ENCODE measurements at places on chromosomes 13 and 19. TPM values are rescaled to one million over a fixed set of nuclear protein-coding genes. Genes with fewer than 3 reads are reported as not detected.
A peak's percentile ranks its signal among the peaks of the same experiment; 100 is the strongest.

- no peak overlapping the region for H3K27ac ChIP-seq
- H3K36me3 ChIP-seq = no peaks in the 10 kb centered on the region
- no peaks in the 10 kb centered on the region for H3K4me1 ChIP-seq
- peaks cover 28% of the 10 kb centered on the region for H3K27me3 ChIP-seq
Measured at GRCh38 chr13:36769545-36769944, 49.5 kb upstream of the RFXAP start.

DNA sequence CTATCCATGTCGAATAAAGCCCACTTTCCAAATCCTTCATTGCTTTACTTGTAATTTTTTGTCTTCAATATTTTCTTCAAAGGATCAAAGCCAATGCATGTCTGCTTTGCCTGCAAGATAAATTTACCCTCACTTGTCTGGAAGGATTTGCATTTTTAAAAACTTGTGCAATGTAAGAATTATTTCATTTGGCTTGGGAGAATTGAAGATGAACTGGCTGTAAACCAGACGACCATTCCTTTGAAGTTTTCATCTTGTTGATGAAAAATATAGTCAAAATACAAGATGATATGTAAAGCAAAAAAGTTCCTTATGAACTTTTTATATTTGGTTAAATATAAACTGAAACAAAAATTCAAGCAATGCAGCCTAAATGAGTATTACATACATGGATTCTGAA, 225.0 kb downstream of the SLITRK1 start:
- no peaks in the 10 kb centered on the region for H3K27me3 ChIP-seq
- H3K4me3 ChIP-seq = no peak overlapping the region
- no peak for DNase-seq
- H3K27ac ChIP-seq = no peak overlapping the region

- DNase-seq = no peak
- H3K27me3 ChIP-seq = peaks cover 11% of the 10 kb centered on the region
- no peaks in the 10 kb centered on the region for H3K4me1 ChIP-seq
- no peaks in the 10 kb centered on the region for H3K36me3 ChIP-seq
- no peak overlapping the region for H3K27ac ChIP-seq
Measured at GRCh38 chr13:98295371-98295770, 118.3 kb upstream of the RNF113B start.

DNA sequence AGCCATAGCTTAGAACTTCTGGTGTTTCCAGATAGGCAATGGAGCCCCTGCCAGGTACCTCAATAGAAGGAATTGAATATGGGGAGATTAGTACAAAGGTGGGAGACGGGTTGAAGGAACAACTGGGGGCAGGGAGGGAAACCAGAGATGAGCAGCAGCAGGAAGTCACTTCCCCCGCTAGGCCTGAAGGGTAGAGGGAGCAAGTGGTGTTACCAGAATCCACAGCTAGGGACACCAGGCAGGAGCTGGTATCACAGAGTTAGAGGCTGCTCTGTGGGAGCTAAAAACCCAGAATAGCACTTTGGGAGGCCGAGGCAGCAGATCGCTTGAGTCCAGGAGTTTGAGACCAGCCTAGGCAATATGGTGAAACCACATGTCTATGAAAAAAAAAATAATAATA, 15.3 kb upstream of the HNRNPUL1 start:
- no peak overlapping the region for H3K27ac ChIP-seq
- H3K27me3 ChIP-seq = no peaks in the 10 kb centered on the region
- H3K4me3 ChIP-seq = no peak overlapping the region
- H3K36me3 ChIP-seq = no peaks in the 10 kb centered on the region

- H3K36me3 ChIP-seq = no peaks in the 10 kb centered on the region
- no peaks in the 10 kb centered on the region for H3K27me3 ChIP-seq
- H3K27ac ChIP-seq = no peak overlapping the region
- DNase-seq = no peak
- no peak overlapping the region for H3K4me3 ChIP-seq
- H3K4me1 ChIP-seq = no peaks in the 10 kb centered on the region
Measured at GRCh38 chr13:111950697-111951096, 116.3 kb upstream of the SOX1 start.

GRCh38 chr13:73535341-73535740, 476.5 kb downstream of the KLF5 start:
- no peaks in the 10 kb centered on the region for H3K4me1 ChIP-seq
- no peaks in the 10 kb centered on the region for H3K36me3 ChIP-seq
- no peak overlapping the region for H3K4me3 ChIP-seq

GRCh38 chr13:66899955-66900354, 330.2 kb downstream of the PCDH9 start:
- no peak overlapping the region for H3K27ac ChIP-seq
- H3K4me3 ChIP-seq = no peak overlapping the region
- H3K4me1 ChIP-seq = no peaks in the 10 kb centered on the region
- H3K27me3 ChIP-seq = no peaks in the 10 kb centered on the region
- H3K36me3 ChIP-seq = no peaks in the 10 kb centered on the region

GRCh38 chr19:29671393-29672160, 6.3 kb downstream of the PLEKHF1 start:
- H3K27ac ChIP-seq = peak overlapping the region; percentile 91
- H3K4me3 ChIP-seq = peak overlapping the region; percentile 85
- no peaks in the 10 kb centered on the region for H3K27me3 ChIP-seq

DNA sequence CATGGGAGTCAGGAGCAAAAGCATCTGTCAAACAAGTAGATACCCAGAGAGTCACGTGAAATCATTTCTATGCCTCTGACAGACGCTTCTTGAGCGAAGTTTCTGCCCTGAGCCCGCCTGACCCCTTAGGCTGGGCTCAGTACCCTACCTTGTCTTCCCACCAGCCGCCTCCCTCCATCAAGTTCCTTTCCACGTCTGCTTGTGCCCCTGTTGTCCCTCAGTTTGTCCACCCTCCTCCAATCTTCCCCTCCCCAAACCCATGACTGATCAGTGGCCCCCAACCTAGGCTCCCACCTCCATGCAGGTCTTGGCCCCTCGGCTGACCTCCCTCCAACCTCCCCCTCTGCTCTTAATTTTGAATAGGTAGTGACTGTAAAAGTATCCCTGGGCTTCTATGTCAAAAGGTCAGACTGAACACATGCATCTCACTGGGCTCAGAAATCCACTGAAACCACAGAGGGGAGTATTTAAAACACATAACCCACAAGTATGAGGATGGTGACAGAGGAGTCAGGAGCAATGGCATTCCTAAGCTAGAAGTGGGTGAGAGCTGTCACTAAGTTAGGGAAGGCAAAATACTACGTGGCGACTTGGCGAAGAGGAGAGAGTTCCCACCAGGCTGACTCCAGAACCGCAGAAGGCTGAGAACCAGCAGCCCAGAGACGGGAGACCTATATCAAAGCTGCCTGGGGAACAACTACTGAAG, 1.7 kb upstream of the ZNF446 start:
- peaks cover 3% of the 10 kb centered on the region for H3K36me3 ChIP-seq
- no peak overlapping the region for H3K27ac ChIP-seq
- H3K27me3 ChIP-seq = no peaks in the 10 kb centered on the region
- no peak for DNase-seq

DNA sequence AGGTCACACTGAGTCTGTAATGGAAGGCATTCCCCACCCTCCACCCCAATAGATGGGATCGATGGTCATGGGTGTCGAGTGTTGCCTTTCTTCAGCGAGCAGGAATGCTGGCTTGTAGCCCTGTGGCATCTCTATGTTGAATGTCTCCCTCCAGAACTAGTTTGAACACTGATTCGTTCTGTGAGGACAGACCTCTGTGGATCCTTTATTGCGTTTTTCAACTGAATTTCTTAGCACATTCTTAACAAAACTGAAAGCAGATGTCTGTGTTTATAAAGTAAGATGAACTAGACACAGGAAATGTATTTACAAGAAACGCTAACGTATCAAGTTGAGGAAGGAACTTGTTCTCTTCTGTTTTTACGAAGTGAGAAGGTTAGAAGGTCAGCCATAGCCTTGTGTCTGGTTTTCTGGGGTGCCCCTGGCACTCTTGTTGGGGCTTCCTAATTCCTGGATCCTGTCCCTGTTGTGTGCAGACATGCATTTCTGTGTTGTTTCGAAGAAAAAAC, 36.8 kb upstream of the TM9SF2 start:
- DNase-seq = no peak
- H3K4me1 ChIP-seq = peaks cover 49% of the 10 kb centered on the region
- peak overlapping the region; percentile 71 for H3K4me3 ChIP-seq
- H3K27ac ChIP-seq = peak overlapping the region; percentile 96
- peaks cover 9% of the 10 kb centered on the region for H3K27me3 ChIP-seq

DNA sequence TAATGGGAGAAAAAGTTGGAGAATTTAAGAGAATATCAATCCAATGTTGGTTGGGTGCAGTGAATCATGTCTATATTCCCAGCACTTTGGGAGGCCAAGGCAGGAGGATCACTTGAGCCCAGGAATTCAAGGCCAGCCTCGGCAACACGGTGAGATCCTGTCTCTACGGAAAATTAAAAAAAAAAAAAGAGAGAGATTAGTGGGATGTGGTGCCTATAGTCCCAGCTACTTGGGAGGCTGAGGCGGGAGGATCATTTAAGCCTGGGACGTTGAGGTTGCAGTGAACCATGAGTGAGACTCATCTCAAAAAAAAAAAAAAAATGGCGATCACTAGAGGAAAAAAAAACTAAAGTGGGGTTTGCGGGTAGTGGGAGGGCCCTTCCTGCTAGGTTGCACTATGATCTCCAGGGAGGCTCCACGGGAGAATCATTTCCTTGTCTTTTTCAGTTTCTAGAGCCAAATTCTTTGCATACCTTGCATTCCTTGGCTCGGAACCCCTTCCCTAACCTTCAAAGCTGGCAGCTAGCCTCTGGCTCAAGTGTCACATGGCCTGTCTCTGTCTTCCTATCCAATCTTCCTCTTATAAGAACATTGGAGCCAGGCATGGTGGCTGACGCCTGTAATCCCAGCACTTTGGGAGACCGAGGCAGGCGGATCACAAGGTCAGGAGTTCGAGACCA, 5.8 kb upstream of the ERCC2 start:
- H3K4me3 ChIP-seq = no peak overlapping the region
- H3K4me1 ChIP-seq = peaks cover 33% of the 10 kb centered on the region
- no peaks in the 10 kb centered on the region for H3K36me3 ChIP-seq
- no peaks in the 10 kb centered on the region for H3K27me3 ChIP-seq

DNA sequence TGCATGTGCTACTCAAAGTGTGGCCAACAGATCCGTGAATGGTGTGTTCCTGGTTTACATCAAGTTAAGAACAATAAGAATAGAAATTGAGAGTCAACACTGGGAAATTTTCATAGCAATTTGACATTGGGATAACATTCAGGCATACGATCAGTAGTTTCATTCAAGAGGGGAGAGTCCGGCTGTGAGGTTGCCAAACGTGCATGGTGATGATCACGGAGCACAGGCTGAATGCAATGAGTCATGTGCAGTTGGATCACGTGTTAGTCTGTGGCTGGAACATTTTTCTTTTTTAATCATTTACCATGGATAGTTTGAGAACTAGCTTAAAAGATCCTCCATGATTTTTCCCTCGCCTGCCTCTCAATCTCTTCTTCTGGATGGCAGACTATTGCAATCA, 2.5 kb upstream of the DCT start:
- DNase-seq = no peak
- H3K4me1 ChIP-seq = peaks cover 11% of the 10 kb centered on the region
- no peaks in the 10 kb centered on the region for H3K36me3 ChIP-seq
- H3K27ac ChIP-seq = no peak overlapping the region

GRCh38 chr19:39996218-39996810, 546 bp upstream of the ZNF546 start:
- H3K36me3 ChIP-seq = peaks cover 20% of the 10 kb centered on the region
- peak overlapping the region; percentile 94 for H3K4me3 ChIP-seq
- H3K4me1 ChIP-seq = peaks cover 38% of the 10 kb centered on the region
- DNase-seq = peak; percentile 64
- H3K27ac ChIP-seq = peak overlapping the region; percentile 91
- no peaks in the 10 kb centered on the region for H3K27me3 ChIP-seq

- H3K36me3 ChIP-seq = peaks cover 33% of the 10 kb centered on the region
- peak overlapping the region; percentile 90 for H3K4me3 ChIP-seq
- no peak for DNase-seq
- peak overlapping the region; percentile 76 for H3K27ac ChIP-seq
- no peaks in the 10 kb centered on the region for H3K27me3 ChIP-seq
Measured at GRCh38 chr19:52786078-52786463, 520 bp downstream of the ZNF600 start.

DNA sequence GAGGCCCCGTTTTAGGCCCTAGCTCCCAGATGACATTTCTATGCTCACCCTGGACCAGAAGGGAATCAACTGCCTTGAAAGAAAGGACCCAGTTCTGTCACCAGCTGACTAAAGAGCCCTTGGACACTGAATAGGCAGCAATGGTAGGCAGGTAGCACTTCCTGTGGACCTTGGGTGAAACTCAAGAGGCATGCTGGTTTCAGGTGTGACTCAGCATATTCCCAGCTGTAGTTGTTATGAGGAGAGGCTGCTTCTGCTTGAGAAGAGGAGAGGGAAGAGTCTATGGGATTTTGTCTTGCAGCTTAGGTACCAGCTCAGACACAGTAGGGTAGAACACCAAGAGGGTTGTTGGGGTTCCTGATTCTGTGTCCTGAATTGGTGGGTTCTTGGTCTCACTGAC, 37.9 kb upstream of the HTR2A start:
- no peaks in the 10 kb centered on the region for H3K4me1 ChIP-seq
- H3K36me3 ChIP-seq = peaks cover 2% of the 10 kb centered on the region
- H3K27me3 ChIP-seq = peaks cover 14% of the 10 kb centered on the region
- H3K27ac ChIP-seq = no peak overlapping the region
- no peak for DNase-seq
- H3K4me3 ChIP-seq = no peak overlapping the region

DNA sequence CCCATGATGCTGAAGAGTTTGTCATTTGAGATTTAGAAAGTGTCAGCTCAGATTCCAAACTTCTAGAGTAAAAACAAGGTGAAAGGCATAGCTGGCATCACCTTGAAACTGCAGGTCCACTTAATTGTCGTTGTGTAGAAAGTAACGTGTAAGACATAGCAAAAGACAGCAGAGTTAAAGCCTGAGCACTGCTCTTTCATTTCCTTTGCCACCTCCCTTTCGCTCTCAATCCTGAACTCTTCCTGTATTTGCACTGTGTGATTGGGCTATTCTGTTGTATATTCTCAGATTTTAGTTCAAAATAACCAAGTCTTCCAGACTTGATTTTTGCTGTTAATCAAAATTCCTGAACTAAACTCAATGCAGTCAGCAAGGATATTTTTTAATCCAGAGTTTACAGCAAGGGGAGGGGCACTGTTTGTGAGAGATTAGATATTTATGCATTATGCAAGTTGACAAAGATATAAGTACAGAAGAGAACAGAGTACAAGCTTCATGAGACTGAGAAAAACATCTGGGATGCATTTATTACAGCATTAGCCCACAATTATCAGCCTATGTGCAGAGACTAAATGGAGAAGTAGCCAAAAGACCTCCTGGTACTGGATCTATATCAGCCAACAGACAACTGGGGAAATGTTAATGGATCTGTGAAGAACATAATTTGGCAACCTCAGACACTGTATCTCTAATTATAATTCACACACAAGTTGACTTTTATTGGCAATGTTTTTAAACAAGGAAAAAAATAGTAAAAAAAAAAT, 328.6 kb downstream of the SUCLA2 start:
- no peak overlapping the region for H3K27ac ChIP-seq
- no peak overlapping the region for H3K4me3 ChIP-seq
- no peaks in the 10 kb centered on the region for H3K36me3 ChIP-seq

The GPR4 gene
- 0.07 TPM for total RNA-seq

The SHANK1 gene
- 0.07 TPM for total RNA-seq

The METTL21C gene
- not detected for total RNA-seq

The PCDH8 gene
- total RNA-seq = not detected

The USE1 gene
- 32.8 TPM for total RNA-seq

The ATXN8OS gene
- not detected for total RNA-seq

The CASP14 gene
- total RNA-seq = not detected
